ENCODE measurements at places on chromosomes 16 and 17. TPM values are rescaled to one million over a fixed set of nuclear protein-coding genes. Genes with fewer than 3 reads are reported as not detected.

TIMP2 gene
- total RNA-seq: 2.1 TPM

MYO15A gene
- under 0.01 TPM for total RNA-seq

SDK2 gene
- total RNA-seq: 7.5 TPM

SMIM36 gene
- under 0.01 TPM for total RNA-seq

TCAP gene
- 0.21 TPM for total RNA-seq

SEZ6L2 gene
- 5.3 TPM for total RNA-seq

TMC6 gene
- 106 TPM for total RNA-seq

PLD2 gene
- total RNA-seq: 25.8 TPM

CX3CL1 gene
- not detected for total RNA-seq

CBX8 gene
- total RNA-seq: 4.3 TPM

CMTM2 gene
- not detected for total RNA-seq

SMIM5 gene
- 2.1 TPM for total RNA-seq

MYH8 gene
- total RNA-seq: not detected

SOX9 gene
- 2.1 TPM for total RNA-seq

RAB37 gene
- total RNA-seq: 0.48 TPM

SLC16A6 gene
- 0.24 TPM for total RNA-seq

DHX40 gene
- 44.6 TPM for total RNA-seq

SCGB1C2 gene
- not detected for total RNA-seq

KRTAP4-5 gene
- not detected for total RNA-seq

HS3ST3A1 gene
- 2.4 TPM for total RNA-seq

NAGLU gene
- total RNA-seq: 18.5 TPM

CMTM1 gene
- not detected for total RNA-seq

KANSL1 gene
- total RNA-seq: 73.1 TPM

CACNG1 gene
- total RNA-seq: not detected

MLKL gene
- 6.6 TPM for total RNA-seq

ATXN2L gene
- total RNA-seq: 35.7 TPM

SLC16A5 gene
- 37.3 TPM for total RNA-seq

LHX1 gene
- 1.2 TPM for total RNA-seq

SOST gene
- not detected for total RNA-seq

TBX2 gene
- total RNA-seq: 0.72 TPM

CFAP119 gene
- total RNA-seq: 1.4 TPM

CTRB1 gene
- total RNA-seq: not detected

ZNF423 gene
- under 0.01 TPM for total RNA-seq

PDE6G gene
- total RNA-seq: not detected

NMRAL1 gene
- 52.0 TPM for total RNA-seq

ACADVL gene
- total RNA-seq: 252 TPM

SLC38A8 gene
- total RNA-seq: not detected

CDH5 gene
- 0.48 TPM for total RNA-seq

NKD1 gene
- total RNA-seq: under 0.01 TPM

CLDN6 gene
- total RNA-seq: 4.8 TPM

RSKR gene
- total RNA-seq: 2.7 TPM

TMC7 gene
- total RNA-seq: 5.3 TPM

KRT31 gene
- not detected for total RNA-seq

DCUN1D3 gene
- 18.3 TPM for total RNA-seq

VTN gene
- not detected for total RNA-seq
